Mesothelial cell of epicardium (in vitro differentiated cells): ENCODE measurements at places on chromosomes 7 and 10. TPM values are rescaled to one million over a fixed set of nuclear protein-coding genes. Genes with fewer than 3 reads are reported as not detected.

Gene ECHDC3
- 5.1 to 8.6 TPM (median 5.7 TPM) in 3 replicates for total RNA-seq

Gene ICA1
- 6.8 to 8.3 TPM (median 8.2 TPM) in 3 replicates for total RNA-seq

Gene ADGRA1
- total RNA-seq, result not detected in 3 replicates

Gene CHST15
- total RNA-seq, result 34.5 to 39.4 TPM (median 35.9 TPM) in 3 replicates

Gene OPN1SW
- total RNA-seq, result not detected in 3 replicates

Gene SLC26A3
- not detected in 3 replicates for total RNA-seq

Gene FAM25A
- total RNA-seq, result not detected in 3 replicates

Gene ANKRD1
- 5.1 to 5.2 TPM (median 5.2 TPM) in 3 replicates for total RNA-seq

Gene ASZ1
- total RNA-seq, result 0.18 TPM in 1 of 3 replicates, not detected in the others

Gene TRIM24
- 85.3 to 89.3 TPM (median 86.6 TPM) in 3 replicates for total RNA-seq

Gene GJD4
- total RNA-seq, result not detected in 3 replicates

Gene RADIL
- 3.3 to 4.2 TPM (median 4.0 TPM) in 3 replicates for total RNA-seq

Gene ORAI2
- 27.3 to 27.9 TPM (median 27.5 TPM) in 3 replicates for total RNA-seq

Gene PON3
- not detected in 3 replicates for total RNA-seq

Gene RAPGEF5
- 5.4 to 6.1 TPM (median 5.7 TPM) in 3 replicates for total RNA-seq

Gene ARHGAP22
- total RNA-seq, result 2.9 to 5.1 TPM (median 4.1 TPM) in 3 replicates

Gene CALHM1
- not detected in 3 replicates for total RNA-seq

Gene CYP2C18
- not detected in 3 replicates for total RNA-seq
